ENCODE measurements at places on chromosomes 4 and X.

DNA sequence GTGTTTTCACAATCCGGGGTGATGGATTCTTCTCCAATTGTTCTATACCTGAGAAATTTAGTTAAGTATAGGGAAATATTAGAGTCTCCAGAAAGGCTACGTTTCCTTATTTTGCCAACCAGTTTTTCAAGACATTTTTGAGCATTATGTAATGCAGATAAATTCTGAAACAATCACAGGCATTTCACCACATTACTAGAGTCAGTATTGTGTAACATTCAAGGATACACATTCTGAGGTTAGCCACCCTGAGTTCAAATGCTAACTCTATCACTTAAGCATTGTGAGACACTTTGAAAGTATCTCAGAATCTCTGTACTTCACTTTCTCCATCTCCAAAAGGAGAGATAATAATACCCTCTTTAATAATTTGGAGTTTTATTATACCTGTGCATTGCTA, 10.6 kb downstream of the SULT1B1 start:
- DNase-seq, result no peak

DNA sequence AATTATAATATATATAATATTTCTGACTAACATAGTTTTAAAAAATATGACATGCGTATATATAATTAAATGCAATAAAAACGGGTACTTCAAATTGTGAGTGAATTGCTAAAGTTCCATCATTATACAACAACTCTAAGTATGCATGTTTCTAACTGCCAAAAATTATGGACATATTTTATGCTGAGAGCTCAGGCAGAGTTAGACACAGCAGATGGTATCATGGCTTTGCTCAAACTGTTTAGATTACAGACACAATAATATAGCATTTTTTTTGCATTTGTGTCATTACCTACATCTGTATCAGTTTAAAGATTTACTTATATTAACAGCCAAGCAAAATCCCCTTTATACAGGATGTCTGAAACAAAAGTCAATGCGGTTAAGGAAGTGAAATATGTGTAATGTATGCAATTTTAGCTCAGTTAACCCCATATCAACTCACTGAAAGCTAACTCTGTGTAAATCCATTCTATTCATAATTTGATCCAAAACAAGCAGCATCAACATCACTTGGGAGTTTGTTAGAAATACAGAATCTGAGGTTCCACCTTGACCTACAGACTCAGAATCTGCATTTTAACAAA, 119.1 kb upstream of the CNKSR2 start:
- peak; percentile 0 for DNase-seq

- DNase-seq, result no peak
Measured at GRCh38 chr4:124593494-124593893, 119.0 kb downstream of the ANKRD50 start.

GRCh38 chr4:107497054-107497453, 223.0 kb downstream of the PAPSS1 start:
- no peak for DNase-seq

- DNase-seq, result no peak
Measured at GRCh38 chrX:28595346-28595745, 8.1 kb downstream of the IL1RAPL1 start.

DNA sequence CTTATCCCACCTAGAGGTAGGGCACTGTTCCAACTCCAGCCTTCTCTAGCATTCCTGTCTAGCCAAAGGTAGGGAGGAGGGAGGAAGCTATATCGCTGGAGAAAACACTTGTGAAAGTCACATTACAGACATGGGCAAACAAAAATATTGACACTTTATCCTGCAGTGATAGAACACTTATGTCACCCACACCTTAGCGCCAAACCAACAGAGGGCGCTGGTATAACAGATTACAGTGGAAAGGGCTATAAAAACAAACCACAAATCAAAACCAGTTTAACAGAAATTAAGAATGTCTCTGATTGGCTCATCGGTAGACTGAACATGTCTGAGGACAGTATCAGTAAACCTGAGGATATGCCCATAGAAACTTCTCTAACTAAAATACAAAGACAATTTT, 451.3 kb downstream of the TLL1 start:
- DNase-seq, result no peak

DNA sequence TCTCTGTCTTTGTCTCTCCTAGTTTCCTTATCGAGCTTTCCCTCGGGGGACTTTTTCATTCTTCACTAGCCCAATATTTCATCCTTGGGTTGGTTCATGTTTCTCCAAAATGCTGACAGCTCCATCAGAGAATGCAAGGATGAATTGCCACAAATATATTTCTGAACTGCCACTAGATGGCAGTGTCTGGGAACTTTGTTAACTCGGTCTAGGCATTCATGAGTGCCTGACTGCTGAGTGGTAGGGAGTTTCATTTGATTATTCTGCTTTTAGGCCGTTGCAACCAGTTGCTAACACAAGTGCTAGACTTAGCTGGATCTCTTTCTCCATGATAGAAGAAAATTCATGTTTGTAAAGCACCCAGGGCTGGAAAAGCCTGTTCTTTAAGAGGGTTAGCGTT, 73.5 kb upstream of the RAP2C start:
- no peak for DNase-seq

DNA sequence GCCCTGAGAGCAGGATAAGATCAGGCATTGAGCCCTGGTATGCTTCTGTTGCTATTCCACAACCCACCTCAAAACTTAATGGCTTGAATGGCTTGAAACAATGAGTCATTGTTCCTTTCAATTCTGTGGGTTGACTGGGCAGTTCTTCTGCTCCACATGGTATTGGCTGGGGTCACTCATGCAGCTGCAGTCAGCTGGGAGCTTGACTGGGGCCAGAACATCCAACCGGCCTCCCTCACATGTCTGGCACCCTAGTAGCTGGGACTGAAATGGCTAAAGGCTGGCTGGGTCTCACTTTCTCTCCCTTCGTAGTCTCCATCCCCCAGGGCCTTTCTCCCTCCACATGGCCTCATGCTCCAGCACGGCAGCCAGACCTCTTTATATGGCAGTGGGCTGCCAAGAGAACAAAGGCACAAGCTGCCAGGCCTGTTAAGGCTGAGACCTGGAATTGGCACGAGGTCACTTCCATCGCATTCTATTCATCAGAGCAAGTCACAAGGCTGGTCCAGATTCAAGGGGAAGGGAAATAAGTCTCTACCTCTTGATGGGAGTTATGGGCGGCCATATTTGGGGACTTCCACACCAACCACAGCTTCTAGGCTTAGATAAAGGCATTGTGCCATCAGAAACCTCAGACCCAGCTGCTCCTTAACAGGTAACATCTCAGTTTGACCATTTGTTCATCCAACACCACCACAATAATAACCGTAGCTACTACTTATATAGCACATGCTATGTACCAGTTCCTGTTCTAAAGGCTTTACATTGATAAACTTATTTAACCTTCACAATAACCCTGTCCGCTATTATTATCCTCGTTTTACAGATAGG, 159.7 kb upstream of the ATP6AP2 start:
- no peak for DNase-seq

DNA sequence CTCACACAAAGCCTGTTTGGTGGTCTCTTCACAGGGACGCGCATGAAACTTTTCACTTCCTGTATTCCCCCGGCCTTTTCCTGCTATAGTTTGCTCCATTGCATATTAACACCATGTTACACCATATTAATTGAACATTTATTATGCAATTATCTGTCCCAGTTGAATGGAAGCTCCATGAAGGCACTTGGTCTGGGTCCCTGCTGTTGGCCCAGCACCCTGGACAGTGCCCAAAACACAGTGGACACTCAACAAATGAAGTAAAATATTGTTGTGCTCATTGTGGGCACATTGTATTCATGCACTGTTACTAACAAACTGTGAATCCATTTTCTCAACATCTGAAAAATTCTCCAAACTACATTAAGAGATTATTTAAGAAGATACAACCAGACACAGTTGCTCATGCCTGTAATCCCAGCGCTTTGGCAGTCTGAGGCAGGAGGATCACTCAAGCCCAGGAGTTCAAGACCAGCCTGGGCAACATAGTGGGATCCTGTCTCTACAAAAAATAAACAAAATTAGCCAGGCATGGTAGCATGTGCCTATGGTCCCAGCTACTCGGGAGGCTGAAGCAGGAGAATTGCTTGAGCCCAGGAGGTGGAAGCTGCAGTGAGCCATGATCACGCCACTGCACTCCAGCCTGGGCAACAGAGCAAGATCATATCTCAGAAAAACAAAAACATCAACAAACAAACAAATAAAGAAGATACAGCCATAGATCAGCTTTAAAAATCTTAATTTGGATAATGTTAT, 292.7 kb upstream of the TENM3 start:
- no peak for DNase-seq

DNA sequence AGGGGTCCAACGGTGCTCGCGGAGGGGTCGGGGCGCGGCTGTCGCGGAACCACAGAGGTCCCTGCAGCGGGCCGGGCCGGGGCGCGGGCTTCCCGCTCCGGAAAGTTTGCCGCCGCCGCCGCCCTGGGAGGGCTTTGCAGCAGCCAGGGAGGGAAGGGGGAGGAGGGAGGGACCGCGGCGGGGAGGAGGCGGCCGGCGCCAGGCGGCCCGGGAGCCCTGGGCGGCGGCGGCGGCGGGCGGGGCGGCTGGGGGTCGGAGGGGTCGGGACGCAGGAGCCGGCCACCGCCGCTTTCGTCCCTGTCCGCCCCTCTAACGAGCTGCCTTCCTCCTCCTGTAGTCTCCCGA, 375 bp downstream of the FGFR3 start:
- no peak for DNase-seq

DNA sequence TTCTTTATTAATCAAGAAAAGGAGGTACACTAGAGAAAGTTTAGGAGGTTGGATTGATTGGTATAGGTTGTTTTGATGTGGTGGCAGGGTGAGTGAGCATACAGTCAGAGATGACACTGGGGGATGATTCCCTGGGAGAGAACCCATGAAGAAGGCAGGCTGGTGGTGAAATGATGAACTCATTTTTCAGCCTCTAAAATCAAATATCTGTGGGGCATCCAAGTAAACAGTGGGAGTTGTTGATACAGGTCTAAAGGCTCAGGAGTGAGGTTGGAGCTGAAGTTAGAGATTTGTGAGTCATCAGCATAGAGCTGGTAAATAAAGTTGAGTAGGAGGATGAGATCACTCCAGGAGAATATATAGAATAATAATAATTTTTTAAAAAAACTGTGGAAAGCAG, 10.0 kb upstream of the AP1S2 start:
- no peak for DNase-seq

DNA sequence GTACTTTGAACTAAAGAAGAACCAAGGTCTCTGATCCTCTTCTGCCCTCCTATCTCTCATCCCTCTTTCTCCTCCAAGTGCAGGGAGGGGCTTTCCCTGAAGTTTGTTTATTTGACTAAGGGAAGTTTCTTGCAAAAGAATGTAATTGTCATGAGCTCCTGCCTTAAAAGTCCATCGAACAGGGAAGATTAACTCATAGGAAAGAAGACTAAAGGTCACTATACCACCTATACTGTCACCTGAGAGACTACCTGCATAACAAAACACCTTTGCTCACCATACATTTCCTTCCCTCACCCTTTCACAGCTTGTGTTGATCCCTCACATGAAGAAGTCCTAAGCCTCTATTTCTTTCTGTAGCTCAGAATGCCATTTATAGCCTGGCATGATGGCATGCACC, 59.4 kb upstream of the C4orf54 start:
- DNase-seq, result no peak

GRCh38 chr4:148302416-148302815, 139.8 kb downstream of the NR3C2 start:
- DNase-seq, result no peak

DNA sequence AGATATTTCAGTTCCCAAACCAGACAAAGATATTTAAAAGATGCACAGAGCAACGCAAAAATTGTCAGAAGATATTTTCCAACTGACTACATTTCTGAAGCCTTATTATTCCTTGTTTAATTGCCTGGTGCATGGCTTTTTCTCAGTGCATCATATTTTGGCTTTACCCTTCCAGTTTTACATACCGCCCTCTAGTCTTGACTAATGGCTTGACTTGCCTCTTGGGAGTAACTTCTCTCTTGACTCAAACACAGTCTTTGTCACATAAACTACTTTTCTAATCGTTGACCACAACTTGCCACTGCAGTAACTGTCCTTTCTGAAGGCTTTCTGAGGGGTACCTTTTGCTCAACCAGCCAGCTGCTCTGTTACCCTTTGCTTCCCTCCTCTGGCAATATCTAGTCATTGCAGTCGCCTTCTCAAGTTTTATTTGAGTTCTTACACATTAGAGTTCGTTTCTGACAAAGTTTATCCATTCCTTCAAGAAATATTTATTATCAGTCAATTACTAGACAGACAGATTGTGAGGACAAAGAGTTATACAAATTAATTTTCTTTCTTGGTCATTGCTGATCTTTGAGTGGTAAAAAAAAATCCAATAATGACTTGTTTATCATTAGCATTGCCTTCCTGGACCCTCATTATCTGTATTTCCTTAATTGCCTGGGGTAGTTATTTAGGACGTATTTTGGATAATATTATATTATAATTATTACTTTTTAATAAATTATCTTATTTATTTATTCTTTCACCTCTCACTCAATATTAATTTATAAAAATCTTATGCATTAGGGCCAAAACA, 506.9 kb upstream of the PCDH10 start:
- no peak for DNase-seq

DNA sequence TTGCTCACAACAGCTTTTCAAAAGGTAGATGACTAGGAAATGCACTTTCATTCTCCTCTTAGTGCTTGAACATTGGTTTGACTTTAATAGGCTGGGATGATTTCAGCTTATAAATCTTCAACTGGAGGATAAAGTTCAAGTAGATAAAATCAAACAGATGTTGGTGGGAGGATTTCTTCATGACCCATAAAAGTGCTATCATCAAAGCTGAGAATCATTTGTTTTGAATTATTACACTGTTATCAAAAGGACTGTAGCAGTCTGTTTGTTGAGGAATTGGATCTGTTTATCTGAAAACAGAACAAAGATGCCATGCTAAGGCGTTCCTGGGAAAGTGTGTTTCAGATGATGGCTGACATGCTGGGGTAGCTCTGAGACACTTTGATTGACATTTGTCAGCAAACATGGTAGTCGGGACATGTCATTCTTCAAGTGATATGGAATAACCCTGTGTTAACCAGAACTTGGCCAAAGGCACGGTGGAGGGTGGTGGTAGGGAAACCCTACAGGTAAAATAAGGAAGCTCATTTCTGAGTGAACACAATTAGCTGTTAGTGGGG, 304.0 kb upstream of the PITX2 start:
- no peak for DNase-seq

DNA sequence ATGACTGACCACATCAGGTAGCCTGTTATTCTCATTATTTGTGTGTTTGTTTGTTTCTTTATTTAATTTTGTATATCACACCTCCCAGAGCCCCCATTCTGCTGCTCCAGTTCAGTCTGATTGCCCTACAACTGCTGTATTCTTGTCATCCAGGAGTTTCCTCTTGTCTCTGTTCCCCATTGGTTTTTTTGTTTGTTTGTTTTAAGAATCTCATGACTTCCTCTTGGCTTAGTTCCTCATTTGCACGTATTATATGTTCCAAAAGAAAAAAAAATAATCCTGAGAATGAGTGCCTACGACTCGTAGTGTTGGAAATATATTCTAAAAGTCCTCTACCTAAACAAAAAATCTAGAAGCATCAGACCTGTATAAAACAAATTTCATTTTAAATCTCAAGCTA, 142.3 kb upstream of the SLIT2 start:
- no peak for DNase-seq

GRCh38 chr4:21181716-21182115, 481.5 kb downstream of the PACRGL start:
- DNase-seq, result no peak

GRCh38 chr4:13535118-13535517, 9.2 kb downstream of the NKX3-2 start:
- DNase-seq, result no peak

- no peak for DNase-seq
Measured at GRCh38 chr4:76984127-76984526, 34.6 kb downstream of the SEPTIN11 start.

GRCh38 chrX:132401935-132402334, 86.9 kb downstream of the MBNL3 start:
- DNase-seq, result no peak

- peak; percentile 20 for DNase-seq
Measured at GRCh38 chr4:25088093-25088952, 57.6 kb upstream of the LGI2 start.

Measured in NCI-H2171 (cell line).